ENCODE measurements at places on chromosomes 4 and X.
A peak's percentile ranks its signal among the peaks of the same experiment; 100 is the strongest.

DNA sequence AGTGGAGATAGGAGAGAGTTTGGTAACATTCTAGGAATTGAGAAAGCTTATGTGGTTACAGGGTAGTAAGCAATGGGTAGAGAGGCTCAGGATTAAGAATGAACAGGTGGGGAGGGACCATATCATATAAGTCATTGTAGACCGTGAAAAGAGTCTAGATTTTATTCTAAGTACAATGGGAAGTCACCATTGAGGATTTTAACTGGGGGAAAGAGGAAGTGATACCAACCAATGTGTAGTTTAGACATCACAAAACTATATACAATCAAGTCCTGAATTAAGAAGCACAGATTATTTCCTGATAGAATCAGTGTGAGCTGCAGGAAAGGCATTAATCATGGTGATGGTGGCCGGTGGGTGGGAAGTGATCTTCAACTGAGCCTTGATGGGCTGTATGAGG lies 178.3 kb upstream of the ZIC3 start:
- DNase-seq: no peak

DNA sequence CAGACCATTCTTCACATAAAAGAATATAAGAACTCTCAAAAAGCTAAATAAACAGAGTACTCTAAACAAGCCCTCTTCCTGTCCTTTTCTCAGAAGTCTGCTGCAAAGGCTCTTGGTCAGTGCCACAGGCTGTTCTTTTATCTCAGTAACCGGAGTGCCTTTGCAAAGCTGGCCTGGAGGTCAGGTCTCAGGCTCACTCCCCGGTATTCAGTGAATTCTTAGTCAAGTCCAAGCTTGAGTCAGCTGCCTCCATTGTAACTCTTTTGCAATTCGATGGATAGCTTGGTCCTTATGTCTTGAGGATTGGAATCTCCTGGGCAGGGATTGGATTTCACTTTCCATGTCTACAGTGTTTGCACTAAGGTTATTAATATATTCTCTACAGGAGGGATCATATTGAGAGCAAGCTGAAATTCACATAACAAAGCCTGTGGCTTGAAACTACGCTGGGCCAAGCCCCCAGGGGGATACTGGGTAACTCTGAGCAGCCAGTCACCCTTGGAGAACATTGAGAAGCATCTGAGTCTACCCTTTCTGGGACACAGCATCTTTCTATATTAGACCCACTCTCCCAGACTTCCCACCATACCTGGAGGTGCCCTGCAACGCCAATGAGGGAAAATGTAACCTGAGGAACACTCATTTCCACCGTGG lies 10.0 kb upstream of the HS6ST2 start:
- no peak for DNase-seq

GRCh38 chr4:162952232-162952631 lies 214.5 kb downstream of the NAF1 start:
- no peak for DNase-seq

DNA sequence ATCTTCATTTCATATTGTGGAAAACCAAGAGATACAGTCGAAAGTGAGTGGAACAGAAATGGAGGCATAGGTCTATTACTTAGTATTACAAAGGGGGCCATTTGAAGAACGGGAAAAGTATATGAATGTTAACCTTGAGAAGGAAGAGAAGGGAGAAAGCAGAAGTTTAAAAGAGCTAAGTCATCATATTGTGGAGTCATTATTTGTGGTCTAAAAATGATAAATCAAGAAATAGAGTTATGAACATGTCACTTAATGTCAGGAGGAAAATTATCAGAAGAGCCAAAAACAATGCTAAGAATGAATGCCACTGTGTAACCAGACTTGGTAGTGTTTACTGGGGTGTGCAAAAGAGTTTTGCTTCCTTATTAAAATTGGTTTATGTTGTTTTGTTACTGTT lies 589.5 kb upstream of the LCORL start:
- no peak for DNase-seq

GRCh38 chr4:152209772-152210493 lies 326.0 kb downstream of the FBXW7 start:
- no peak for DNase-seq

GRCh38 chr4:127709456-127709855 lies 20.7 kb upstream of the SLC25A31 start:
- DNase-seq: no peak

GRCh38 chrX:72180539-72180938 lies 1.0 kb upstream of the PIN4 start:
- DNase-seq: no peak

DNA sequence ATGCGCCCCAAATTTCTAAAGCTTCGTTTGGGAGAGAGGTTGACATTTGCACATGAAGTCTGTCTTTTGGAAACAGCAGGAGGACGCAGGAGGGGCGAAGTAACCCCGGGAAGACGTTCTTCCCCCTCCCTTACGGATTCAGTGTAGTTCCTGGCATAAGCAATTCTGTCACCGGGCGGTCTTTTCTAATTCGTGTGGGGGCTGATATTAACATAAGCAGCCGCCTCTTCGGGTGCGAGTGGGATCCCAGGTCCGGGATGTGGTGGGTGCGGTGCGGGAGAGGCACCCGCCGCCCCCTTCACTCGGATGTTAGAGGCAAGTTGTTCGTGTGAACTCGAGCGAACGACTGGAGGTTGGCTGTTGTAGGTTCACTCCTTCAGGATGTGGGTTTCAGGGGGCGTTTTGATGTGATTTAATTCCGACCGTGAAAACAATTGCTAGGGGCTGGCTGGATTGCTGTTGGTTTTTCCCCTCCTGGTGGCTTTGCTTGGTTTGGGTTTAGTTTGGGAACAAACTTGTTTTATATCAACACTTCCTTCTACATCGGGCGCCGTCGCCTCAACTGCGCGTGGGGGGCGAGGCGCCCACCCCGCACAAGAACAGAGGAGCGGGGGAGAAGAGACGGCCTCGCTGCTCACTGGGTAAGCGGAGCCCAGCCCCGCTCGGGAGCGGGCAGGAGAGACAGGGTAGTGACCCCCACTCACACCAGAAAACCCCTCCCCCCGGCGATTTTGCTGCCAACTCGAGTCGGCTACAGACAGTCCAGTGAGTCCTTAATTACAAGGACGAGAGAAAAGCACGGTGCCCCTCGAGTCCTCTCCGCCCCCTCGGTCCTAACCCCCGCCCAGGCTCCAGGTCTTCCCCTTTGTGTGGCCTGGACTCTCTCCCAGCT lies 2.9 kb upstream of the LEF1 start:
- DNase-seq: no peak

GRCh38 chr4:118224243-118224829 lies 128.5 kb downstream of the PRSS12 start:
- peak; percentile 22 for DNase-seq

GRCh38 chrX:39401483-39402110 lies 600.3 kb downstream of the MID1IP1 start:
- DNase-seq: no peak

- no peak for DNase-seq
Measured at GRCh38 chr4:188536826-188537225, 397.6 kb downstream of the TRIML1 start.

DNA sequence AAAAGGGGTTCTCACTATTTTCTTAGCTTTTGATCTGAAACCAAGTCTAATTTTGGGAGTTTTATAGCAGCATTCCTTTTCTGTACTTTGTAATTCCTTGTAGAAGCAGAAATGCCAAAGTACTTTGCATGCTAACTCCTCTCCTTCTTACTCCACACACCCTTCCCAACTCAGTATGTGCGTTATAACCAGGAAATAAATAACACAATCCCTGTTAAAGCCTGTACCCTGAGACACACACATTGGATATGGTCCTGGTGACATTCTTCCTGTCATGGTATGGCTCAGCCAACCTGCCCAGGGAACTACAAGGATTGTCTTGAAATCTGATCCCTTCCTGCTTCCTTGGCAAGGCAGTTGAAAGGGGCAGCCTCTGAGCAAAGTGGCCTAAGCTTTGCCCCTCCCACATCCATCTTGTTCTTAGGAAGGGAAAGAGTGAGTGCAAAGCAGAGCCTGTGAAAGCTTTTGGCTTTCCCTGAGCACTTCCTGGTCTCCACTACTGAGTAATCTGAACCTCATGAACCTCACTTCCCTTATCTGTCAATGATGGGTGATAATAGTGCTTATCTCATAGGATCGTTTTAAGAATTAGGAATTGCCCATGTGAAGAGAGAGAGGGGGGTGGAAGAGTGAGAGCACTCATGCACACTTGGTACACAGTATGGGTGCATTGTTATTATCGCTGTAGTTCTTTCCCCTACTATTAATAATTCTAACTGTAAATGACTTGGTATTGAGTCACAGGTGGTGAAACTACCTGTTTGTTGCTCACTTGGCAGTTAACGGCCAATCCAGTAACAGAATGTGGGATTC lies 109.3 kb downstream of the AFF2 start:
- no peak for DNase-seq

DNA sequence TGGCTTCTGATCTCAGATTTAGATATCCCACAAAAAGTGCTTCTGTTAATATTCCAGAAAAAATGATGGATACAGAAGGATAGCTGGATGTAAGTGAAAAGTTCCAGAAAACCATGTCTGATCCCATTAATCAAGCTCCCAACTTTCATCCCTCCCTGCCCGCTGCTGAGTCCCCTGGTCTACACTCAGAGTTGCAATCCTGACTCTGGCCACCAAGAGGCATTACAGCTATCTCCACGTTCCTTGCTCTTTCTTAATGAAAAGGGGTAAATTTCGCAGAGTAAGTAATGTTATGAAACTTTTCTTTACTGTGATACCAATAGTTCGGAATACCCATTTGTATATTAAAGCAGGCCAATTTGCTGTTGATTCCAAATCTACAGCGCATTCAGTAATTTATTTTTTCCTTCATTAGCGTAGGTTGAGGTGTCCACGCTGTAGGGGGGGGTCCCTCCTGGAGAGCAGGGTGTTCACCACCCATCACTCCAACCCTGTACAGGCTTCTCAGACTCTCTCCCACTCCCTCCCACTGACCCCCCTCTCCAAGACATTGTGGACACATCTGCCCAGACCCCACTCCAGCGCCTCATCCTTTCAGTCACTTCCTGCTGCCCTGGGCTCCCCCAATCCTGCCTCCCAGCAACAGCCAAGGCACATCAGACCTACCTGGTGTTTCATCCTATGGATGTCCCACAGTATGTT lies 55.1 kb downstream of the RAB40A start:
- peak; percentile 32 for DNase-seq

- DNase-seq: peak; percentile 2
Measured at GRCh38 chr4:130336585-130337217, 1240.7 kb downstream of the C4orf33 start.

DNA sequence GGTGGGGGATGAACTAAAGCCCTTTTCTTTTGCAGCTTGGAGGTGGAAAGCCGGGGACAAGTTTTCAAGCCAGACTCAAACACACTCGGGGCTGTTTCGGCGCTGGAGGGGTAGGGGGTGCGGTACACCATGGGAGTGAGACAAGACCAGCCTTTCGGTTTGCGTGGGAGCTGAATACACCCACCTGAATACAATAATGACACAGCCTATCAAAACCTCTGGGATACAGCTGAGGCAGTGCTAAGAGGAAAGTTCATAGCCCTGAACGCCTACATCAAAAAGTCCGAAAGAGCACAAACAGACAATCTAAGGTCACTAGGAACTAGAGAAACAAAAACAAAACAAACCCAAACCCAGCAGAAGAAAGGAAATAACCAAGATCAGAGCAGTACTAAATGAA lies 163.3 kb downstream of the ATRX start:
- DNase-seq: no peak

DNA sequence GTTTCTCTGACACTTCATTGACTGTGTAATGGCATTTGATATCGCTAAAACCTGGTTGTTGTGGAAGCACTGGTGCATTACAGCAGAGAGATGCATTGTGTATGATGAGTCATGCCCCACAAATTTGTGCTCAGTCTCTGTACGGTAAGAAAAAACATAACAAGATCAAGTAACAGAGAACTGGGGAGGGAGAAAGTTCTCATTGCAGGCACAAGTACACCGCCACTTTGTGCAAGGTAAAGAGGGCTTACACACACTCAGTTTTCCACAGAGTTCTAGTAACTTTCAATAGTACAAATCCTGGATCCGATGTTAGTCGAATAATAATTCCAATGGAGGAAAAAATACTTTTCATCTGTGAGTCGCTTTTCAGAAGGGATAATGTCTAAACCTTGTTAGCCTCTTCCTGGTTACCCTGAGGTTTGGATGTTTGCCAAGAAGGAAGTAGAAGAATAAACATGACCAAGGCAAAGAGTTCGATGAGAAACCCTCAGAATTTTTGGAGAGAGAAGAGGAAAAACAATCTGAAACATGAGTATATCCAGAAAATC lies 512.5 kb upstream of the SLIT2 start:
- peak; percentile 56 for DNase-seq

GRCh38 chrX:9522378-9523155 lies 57.7 kb downstream of the TBL1X start:
- no peak for DNase-seq

- no peak for DNase-seq
Measured at GRCh38 chrX:12949205-12949926, 25.5 kb upstream of the TMSB4X start.

DNA sequence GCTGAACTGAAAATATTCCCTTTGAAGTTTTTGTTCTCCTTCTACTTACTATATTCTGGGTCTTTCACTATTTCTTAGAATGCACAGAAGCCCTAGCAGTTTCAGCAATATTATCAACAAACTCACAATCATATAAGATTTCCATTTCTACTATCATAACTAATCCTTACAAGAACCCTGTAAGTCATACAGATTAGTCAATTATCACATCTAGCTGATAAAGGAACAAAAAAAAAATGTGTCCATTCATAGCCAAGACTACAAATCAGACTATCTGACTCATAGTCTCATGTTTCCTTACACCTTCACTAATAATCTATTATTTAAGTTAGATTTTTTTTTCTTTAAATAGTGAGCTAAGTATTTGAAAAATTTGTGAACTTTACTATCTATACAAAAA lies 72.5 kb downstream of the LRBA start:
- DNase-seq: no peak

DNA sequence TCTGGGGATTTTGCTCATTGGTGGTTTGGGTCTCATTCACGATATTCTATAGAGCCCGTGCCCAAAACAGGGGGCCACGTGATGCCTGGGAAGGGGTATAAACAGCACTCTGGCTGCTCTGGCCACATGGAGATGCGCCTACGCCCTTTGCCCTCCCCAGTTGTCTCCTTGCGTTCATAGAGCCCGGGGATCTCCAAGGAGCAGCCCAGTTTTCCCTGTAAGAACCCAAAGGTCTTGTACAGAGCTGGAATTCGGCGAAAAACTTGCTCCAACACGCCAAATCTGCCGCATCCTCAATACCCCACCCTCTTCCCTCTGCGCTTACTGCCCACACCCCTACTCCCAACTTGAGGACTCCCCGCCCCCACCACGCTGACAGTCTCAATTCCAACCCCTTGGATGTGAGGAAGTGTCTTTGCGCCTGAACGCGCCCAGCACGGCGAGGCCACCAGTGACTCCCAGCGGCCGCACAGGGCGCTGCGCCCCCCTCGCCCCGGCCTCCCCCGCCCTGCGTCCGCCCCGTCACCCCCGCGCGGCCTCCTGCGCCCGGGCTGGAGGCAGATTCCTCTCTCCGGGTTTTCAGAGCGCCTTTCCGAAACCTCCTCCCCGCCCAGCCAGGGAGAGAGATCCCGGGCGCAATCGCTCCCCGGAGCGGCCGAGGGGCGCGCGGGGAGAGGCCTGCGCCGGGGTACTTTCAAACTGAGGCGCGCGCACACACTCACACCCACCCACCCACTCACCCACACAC lies at the start of gene NHS:
Gene NHS (plus strand): TSS at position 582 of the 748 bp plus-strand sequence. CDS start 558 bp downstream, outside the sequence.
- peak; percentile 88 for DNase-seq

All from AG08396 (cell line).